ENCODE measurements at places on chromosomes 6 and 20.

- DNase-seq = no peak
These were observed 68.4 kb downstream of the SHPRH start for GRCh38 chr6:145895802-145896201.

- DNase-seq = no peak
These were observed 56.8 kb upstream of the TULP4 start for GRCh38 chr6:158255275-158255988.

DNA sequence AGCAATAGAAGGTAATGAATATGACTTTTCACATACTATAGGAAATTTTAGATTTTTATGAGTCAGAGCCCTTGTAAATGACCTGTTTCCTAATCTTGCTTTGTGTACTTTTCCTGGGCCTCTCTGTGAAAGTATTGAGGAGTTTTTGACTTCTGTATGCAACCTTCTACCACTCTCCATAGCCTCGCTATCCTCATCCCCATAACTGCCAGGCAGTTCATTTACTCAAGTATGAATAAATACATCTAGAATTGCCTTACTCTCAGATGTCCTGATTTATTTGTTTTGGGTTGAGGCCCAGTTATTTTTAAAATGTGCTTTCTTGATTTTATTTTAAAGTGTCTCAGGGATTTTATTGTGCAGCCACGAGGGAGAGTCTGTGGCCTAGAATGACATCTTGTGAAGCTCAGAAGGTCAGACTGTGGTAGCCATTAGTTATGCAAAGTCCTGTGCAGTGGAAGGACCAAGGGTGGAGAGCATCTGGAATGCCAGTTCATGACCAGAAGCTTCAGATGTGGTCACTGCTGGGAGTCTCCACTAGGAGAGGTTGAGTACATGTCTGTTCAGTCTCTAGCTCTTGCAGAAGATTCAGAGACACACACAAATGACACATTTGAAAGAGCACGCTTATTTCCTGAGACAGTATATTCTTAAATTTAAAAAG, 346.2 kb upstream of the IMPG1 start:
- no peak for DNase-seq

GRCh38 chr6:16694781-16695578, 66.3 kb downstream of the ATXN1 start:
- DNase-seq = no peak

DNA sequence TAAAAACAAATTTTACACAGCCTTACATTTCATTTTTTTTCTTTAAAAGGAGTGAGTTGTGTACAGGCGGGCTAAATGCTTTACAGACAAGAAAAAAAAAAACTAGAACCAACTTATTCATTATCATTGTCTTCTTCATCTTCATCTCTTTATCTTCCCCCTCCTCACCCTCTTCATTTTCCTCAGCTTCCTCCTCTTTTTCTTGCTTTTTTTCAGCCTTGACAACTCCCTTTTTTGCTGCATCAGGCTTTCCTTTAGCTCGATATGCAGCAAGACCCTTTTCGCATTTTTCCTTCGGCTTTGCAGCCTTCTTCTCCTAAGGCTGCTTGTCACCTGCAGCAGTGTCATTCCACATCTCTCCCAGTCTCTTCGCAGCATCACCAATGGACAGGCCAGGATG, 86.9 kb upstream of the GCM1 start:
- no peak for DNase-seq

- no peak for DNase-seq
These were observed 6.4 kb downstream of the TNFRSF21 start for GRCh38 chr6:47303342-47303741.

DNA sequence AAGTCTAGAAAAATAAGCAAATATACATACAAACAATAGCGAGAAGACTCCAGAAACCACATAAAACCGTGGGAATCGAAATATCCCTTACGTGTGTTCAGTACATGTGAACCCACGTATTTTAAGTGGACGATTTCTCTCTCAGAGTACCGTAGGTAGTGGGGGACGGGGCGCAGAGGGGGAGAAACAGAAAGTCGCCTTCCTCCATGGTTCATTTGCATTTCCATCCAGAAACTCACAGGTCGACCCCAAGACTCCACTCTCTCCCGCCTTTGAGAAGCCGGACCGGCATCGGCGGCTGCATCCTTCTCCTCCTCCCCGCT, 538 bp upstream of the ENPP1 start:
- DNase-seq = no peak

DNA sequence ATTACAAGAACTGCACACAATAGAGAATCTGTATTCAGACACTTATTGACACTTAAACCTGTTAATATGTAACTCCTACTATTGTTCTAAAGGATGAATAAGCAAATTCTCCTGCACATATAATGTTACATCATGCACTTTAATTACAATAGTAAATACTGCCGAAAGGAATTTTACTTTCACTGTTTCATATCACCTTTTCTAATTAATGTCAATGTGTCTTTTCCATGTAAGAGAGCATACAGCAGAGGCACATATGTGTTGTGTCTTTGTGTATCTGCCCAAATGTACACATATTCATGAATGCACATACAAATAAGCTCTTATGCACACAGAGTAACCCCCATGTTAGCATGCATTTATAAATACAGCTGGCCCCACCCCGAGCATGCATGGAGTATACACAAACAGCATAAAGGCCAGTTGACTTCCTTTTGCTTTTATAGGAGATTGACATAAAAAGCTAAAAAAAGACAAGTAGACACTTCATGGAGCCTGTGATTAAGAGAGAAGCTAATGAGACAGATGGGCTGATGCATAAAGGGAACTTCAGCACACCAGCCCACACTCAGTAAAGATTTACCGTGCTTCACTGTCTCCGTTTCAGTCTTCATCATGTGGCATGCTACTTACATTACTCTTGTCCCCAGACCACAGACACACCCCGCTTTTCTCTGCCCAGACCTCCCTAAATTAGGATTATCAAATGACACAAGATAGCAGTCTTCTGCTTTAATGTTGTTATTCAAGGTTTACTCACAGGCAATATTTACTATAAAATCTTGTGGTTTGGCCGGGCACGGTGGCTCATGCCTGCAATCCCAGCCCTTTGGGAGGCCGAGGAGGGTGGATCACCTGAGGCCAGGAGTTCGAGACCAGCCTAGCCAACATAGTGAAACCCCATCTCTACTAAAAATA, 184.6 kb downstream of the ATXN1 start:
- no peak for DNase-seq

DNA sequence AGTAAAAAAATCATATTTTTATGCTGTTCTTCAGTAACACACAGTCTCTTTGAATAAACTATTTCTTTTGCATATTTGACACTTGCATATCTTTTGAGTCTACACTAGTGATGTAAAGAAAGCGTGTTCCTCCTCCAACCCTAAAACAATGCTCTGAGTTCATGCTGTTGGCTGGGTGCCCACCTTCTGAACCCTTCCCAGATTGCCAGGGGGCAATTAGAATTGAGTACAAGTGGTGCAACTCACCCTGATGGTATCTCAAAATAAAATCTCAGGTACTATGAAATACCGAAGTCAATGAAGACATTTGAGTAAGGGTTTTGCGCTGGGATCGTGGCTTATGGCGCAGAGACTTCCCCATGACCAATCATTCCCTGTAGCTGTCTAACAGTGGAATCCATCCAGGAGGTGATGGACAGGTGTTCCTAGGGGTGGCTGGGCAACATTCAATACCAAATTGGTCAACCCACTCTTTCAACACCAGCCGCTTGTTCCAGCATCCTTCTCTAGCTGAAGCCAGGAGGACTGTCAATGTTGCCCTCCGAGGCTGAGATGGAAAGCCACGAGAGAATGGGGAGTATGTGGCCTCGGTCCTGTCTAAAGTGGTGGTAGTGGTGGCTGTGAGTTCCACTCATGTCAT, 94.4 kb upstream of the ZNFX1 start:
- no peak for DNase-seq

DNA sequence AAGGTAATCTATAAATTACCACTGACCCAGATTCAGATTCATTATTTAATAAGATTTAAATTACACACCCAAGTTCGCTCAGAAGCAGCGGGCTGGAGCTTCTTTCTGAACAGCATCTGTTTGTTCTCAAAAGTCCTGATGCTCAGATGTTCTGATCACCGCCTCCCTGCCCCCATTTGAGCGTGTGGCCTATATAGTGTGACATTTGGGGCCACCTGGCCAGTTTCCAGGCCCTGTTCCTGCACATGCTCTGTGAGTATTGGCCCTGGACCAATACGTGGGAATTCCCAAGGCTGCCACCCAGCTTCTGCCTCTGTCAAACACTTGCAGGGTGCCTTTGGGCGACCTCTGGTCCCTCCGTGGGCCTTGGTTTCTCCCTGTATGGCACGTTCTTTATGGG, 228.8 kb downstream of the TFAP2C start:
- DNase-seq = no peak

- DNase-seq = no peak
These were observed 38.8 kb downstream of the SLC22A1 start for GRCh38 chr6:160160450-160160849.

- DNase-seq = no peak
These were observed 3.7 kb downstream of the GDF5 start for GRCh38 chr20:35434085-35435005.

- no peak for DNase-seq
These were observed 133.2 kb downstream of the CDH4 start for GRCh38 chr20:61385296-61385695.

- DNase-seq = no peak
These were observed 65.4 kb downstream of the GPR6 start for GRCh38 chr6:110043366-110043994.

- DNase-seq = no peak
These were observed 869 bp upstream of the TRIM15 start for GRCh38 chr6:30162265-30163089.

- peak; percentile 76 for DNase-seq
These were observed 93.8 kb upstream of the MAP7 start for GRCh38 chr6:136643850-136644596.

GRCh38 chr6:46353528-46353927, 137.7 kb downstream of the RCAN2 start:
- no peak for DNase-seq

- peak; percentile 23 for DNase-seq
These were observed 108.2 kb upstream of the GMDS start for GRCh38 chr6:2353412-2354137.

DNA sequence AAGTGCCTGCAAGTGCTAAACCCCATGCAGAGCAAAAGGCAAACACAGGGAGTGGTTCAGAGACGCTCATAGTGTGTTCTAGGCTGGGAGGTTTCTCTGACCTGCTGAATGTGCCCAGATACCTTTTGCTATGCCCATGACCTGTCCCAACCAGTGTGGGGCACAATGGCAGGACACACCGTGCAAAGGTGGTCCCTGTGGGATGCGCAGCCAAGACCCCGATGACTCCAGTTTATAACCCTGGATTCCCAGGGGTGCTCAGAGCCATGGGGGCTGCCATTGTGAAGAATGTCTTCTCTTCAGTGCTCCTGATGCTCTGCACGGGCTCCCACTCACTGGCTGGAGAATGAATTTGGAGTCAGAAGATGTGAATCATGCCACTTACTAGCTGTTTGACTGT, 2.2 kb upstream of the NINL start:
- no peak for DNase-seq

- DNase-seq = no peak
These were observed 100.3 kb downstream of the TMEM242 start for GRCh38 chr6:157223021-157223430.

GRCh38 chr6:26205625-26206574, 118.7 kb downstream of the HFE start:
- DNase-seq = no peak

DNA sequence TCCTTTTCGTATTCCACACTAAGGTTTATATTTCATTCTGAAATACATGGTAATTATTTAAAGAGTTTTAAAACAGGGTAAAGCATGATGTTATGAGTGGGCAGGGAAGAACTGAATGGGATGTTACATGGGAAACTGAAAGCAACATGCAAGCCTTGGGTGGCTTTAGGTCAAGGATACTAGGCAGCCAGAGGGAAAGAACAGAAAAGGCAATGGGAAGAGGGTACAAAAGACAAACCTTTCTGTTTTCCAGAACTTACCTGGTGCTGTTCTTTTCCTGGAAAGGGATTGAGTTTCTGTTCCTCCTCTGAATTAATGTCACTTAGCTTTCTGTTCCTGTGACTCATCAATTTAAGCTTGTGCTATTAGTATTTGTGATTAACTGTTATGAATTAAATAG, 71.2 kb upstream of the SMIM8 start:
- no peak for DNase-seq

GRCh38 chr6:56399672-56400263, 152.4 kb upstream of the COL21A1 start:
- DNase-seq = no peak

GRCh38 chr20:61599541-61599992, 347.5 kb downstream of the CDH4 start:
- DNase-seq = no peak

DNA sequence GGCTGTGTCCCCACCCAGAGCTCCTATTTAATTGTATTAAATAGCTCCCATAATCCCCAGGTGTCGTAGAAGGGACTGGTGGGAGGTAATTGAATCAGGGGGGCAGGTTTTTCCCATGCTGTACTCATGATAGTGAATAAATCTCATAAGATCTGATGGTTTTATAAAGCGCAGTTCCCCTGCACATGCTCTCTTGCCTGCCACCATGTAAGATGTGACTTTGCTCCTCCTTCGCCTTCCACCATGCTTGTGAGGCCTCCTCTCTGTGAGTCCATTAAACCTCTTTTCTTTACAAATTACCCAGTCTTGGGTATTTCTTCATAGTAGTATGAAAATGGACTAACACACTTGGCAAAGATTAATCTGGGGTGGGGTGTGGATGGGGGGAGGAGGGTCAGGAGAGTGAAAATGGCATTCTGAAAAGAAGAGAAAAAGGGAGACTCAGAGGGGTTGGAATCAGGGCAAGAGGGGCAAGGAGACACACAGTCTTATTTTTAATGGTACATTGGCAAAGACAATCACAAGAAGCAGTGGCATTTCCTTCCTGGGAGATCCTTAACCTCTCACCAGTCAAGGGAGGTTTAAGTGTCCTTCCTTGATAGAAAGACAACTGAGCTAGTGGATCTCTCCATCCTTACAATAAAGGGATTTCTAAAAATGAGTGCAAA, 37.5 kb upstream of the NOX3 start:
- no peak for DNase-seq

DNA sequence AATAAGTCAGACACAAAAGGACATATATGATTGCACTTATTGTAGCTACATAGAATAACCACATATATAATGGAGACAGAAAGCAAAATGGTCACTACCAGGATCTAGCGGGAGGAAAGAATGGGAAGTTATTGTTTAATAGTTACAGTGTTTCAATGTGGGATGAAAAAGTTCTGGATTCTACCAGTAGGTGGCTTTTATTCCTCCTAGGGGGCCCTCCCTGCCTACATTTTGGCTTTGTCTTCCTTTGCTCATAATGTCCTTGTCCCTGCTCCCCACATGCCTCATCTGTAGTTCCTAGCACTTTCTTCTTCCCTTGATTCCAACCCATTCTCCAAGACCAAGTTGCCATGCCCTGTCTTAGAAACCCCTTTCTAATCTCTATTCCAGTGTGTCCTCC, 16.3 kb downstream of the ZNF133 start:
- no peak for DNase-seq

GRCh38 chr20:51653226-51653625, 110.7 kb upstream of the NFATC2 start:
- DNase-seq = no peak

- DNase-seq = no peak
These were observed 555.9 kb downstream of the C6orf118 start for GRCh38 chr6:164753517-164753916.

GRCh38 chr6:87279196-87279595, 43.2 kb upstream of the SMIM8 start:
- no peak for DNase-seq

- DNase-seq = no peak
These were observed 86.9 kb downstream of the QKI start for GRCh38 chr6:163501439-163501838.

All from effector memory CD8-positive, alpha-beta T cell (primary cell).